ENCODE measurements at places on chromosomes 4 and X.

DNA sequence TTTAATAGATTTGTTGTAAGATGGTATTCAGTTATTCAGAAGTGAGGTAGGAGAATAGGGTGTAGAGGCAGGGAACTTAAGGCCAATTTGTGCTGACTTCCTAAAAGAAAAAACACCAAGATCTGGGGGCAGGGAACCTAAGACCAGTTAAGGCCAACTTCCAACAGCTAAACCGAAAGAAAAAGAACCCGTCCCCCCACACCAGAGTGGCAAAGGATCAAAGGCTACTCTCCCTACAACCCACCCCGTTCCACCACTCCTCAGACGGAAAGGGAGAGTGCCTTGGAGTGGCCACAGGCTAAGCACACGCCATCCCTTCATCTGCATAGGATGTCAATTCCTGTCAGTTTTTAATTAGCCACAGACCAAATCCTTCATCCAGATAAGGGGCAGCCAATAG is 3.7 kb upstream of the ZNF718 start:
- no peak for DNase-seq

GRCh38 chrX:20654596-20655106 is 387.9 kb upstream of the RPS6KA3 start:
- no peak for DNase-seq

GRCh38 chr4:118280501-118281218 is 72.1 kb downstream of the PRSS12 start:
- DNase-seq: no peak

DNA sequence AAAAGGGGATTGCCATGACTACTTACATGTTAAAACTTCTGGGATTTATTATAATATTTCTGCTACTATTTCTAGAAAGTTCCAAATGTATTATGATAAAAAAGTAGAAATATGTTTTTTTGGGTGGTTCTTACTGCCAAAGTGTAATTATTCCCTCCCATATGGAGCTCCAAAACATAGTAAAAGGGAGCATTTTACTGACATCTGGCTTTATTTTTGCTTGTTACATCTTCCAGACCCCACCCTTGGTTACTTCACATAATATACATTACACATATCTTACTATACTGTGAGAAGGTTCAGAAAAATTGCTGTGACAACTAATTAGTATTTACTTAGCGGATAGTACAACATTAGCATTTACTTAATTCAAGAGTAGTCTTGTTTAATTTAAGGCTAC is 205.1 kb upstream of the TLL1 start:
- DNase-seq: no peak

Measured in stimulated activated CD8-positive, alpha-beta memory T cell treated with anti-CD3 and anti-CD28 coated beads, Interleukin-4, amount 100 ng/mL, for 1 hour (primary cell).